Coronary artery (tissue), 2 donors: ENCODE measurements at places on chromosomes 3 and 15.

GRCh38 chr3:16767006-16767405 is 117.7 kb upstream of the PLCL2 start:
- no peak for DNase-seq

DNA sequence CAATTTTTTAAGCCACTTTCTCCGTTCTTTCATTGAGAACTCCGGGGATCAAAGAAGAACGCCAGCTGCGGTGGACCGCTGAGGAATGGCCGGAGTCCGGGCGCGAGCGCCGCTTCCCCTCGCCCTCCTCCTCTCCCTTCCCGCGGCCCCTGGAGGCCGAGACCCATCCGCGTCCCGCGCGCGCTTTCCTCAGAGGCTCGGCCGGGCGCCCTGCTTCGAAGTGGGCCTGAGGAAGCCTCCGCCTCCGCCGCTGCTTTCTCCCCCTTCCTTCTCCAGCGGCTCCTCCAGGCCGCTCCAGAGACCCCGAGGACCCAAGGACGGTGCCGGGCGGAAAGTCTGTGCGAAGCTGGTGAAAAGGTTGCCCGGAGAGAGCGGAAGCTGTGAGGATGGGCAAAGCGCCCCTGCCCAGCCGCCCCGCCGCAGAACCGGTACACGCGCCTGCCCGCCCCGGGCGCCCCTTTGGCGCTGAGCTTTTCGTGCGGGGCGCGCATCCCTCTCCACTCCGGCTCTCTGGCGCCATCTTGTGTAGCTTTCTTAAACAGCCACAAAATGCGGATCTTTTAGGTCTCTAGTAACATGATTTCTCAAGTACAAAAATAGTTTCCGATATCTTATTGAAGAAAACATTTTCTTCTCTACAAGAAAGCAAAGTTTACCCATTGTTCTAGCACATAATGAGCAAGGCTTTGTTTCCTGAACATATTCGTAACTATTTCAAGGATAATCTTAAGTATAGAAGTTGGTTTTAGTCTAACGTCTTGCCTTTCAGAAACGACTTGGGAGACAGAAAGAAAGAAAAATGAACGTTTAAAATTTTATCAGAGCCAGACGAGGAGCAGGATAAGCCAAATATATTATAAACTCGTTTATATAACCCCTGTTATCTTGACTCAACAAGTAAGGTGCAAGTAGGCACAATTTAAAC is 59.2 kb upstream of the FAM174B start:
- DNase-seq, result peak; percentile 81

DNA sequence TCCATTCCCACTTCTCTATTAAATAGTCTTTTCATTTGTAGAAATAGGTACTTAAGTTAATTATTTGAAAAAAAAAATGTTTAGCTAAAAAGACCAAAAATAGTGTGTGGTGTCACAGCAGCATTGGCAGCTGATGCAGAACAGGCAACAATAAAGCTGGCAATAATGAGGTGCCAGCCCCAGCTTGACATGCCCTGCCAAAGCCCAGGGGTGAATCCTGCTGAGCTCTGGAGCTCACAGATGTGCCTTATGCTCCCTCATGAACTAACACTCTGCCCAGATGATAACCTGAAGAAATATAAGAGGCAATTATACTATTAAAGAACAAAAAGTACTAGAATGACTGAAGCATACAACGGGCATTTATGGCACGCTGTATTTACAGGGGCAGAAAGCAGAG is 63.8 kb downstream of the IGSF11 start:
- DNase-seq, result no peak

DNA sequence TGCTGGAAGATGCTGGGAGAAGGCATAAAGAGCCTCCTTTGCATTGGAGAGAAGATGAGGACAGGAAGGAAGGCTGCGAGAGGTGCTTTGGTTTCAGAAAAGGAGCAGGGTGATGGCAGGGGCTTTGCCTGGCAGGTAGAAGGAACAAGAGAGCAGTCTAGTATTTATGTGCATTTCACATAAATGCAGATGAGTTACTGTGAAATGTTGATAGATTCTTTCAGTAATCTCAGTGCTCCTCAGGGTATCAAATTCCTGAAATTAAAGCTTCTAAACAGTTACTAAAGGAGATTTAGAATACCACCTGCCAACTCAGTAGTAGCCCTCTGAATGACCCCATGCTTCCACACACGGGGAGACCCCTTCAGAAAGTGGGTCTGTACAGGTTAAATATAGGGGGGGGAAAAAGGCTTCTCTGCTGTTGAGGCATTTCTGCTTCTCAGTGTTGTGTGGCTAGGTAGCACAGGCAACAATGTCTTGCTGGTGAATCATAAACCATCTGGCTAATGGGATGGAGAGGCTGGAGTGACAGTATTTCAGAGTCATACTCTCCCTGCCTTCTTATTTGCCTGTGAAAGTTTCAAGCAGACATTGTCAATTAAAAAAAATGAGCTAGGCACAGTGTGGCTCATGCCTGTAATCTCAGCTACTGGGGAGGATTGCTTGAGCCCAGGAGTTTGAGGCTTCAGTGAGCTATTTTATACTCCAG is 14.3 kb upstream of the FBXL22 start:
- no peak for DNase-seq

- no peak for DNase-seq
These were observed 62.9 kb upstream of the PTX3 start for GRCh38 chr3:157373783-157374182.
